Activated B cell treated with CpG ODN at 0.5 μM for 24 hours (primary cell): ENCODE measurements at places on chromosomes 1 and 21. TPM values are rescaled to one million over a fixed set of nuclear protein-coding genes. Genes with fewer than 3 reads are reported as not detected.

The CACHD1 gene
- total RNA-seq, result 0.12 and 0.22 TPM in 2 replicates

The NEXN gene
- 0.46 and 0.73 TPM in 2 replicates for total RNA-seq

The OLFML2B gene
- not detected in 2 replicates for total RNA-seq

The LCE2C gene
- not detected in 2 replicates for total RNA-seq

GRCh38 chr1:203692565-203693470 lies 66.2 kb downstream of the ATP2B4 start:
- H3K27me3 ChIP-seq, result no peaks in the 10 kb centered on the region
- H3K36me3 ChIP-seq, result no peaks in the 10 kb centered on the region
- H3K4me3 ChIP-seq, result no peak overlapping the region
- no peak overlapping the region for H3K27ac ChIP-seq
- no peaks in the 10 kb centered on the region for H3K4me1 ChIP-seq
- no peak for DNase-seq

DNA sequence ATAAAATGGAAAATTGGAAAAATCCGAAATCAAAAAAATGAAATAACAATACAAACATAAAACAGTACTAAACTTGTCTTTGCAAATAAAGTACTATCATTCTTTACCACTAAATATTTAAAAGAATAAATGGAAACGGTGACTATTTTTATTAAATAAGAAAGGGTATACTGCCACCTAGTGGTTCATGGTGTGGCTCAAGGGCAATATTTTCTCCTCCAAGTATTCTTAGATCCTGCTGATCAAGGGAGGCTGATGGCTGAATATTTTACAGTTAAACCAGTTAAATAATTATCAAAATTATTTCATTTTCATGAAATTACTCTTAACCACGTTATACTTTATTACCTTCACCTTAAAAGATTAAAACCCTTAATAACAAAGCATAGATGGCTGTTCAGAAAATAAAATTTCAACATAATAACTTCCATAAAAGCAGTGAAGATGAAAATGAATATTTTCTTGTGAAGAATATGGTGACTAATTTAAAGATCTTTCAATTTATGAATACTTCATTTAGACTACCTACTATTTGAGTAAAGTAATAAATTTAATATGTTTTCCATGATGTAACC lies 1793.9 kb downstream of the NCAM2 start:
- H3K4me1 ChIP-seq, result no peaks in the 10 kb centered on the region
- H3K27ac ChIP-seq, result no peak overlapping the region
- H3K36me3 ChIP-seq, result no peaks in the 10 kb centered on the region
- H3K27me3 ChIP-seq, result no peaks in the 10 kb centered on the region
- H3K4me3 ChIP-seq, result no peak overlapping the region

The KLHDC9 gene
- 2.9 and 3.6 TPM in 2 replicates for total RNA-seq

DNA sequence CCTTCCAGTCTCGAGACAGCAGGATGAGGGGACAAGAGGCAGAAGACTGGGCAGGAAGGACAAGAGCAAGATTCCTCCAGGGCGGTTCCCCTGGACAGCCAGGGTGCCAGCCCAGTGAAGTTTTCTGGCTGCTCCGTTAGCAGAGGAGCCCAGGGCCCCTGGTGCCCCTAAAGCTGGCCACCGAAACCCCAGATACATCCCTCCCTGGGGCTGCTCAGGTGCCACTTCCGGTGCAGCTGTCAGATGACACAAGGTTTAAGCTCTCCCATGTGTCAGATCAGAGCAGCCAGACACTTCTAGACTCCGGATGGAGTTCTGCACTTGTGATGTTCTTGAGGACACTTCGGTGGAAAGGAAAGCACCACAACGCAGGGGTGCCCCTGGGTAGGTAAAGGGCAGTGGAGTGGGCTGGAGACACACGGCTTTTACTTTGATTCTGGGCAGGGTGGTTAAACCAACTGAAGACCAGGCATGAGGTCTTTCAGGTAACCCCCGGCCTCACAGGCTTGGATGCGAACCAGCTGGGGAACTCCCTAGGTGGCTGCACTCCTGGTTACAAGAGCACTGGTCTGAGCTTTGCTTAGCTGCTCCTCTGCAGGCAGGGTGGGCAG lies 85.7 kb downstream of the ITPKB start:
- no peak overlapping the region for H3K27ac ChIP-seq
- peak; percentile 37 for DNase-seq
- H3K36me3 ChIP-seq, result peaks cover 40% of the 10 kb centered on the region
- no peaks in the 10 kb centered on the region for H3K27me3 ChIP-seq
- peaks cover 23% of the 10 kb centered on the region for H3K4me1 ChIP-seq

- H3K27me3 ChIP-seq, result no peaks in the 10 kb centered on the region
- peak; percentile 57 for DNase-seq
- H3K4me1 ChIP-seq, result peaks cover 84% of the 10 kb centered on the region
- H3K36me3 ChIP-seq, result no peaks in the 10 kb centered on the region
- peak overlapping the region; percentile 69 for H3K4me3 ChIP-seq
- peak overlapping the region; percentile 81 for H3K27ac ChIP-seq
Measured at GRCh38 chr1:3676581-3677470, 24.5 kb downstream of the TP73 start.

DNA sequence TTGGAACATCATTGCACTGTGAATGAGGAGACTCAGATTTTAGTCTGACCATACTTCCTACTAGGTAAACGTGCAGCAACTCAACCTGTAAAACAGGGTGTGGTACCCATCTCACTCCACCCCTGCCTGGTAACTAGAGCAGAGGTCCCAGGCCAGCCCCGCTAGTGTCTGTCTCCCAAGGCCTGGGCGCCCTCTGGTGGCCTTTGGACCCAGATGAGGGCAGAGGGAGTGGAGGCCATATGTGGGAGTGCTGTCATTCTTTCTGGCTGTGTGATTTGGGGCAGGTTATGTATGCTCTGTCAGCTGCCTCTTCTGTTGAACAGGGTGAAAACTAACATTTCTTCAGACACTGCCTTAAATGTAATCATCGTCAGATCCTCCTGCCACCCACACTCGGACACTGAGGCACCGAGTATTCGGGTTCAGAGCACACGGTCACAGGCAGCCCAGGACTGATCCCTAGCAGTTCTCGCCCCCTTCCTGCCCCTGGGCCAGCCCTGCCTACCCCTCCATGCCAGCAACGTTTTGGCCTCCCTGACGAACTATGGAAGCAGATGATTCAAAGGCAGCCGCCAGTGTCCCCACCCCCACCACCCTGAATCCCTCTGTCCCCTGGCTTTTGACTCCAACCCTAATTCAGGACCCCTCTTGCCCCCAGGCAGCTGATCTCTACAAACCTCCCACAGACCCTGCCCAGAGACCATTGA lies 76.0 kb downstream of the CD247 start:
- peaks cover 35% of the 10 kb centered on the region for H3K4me1 ChIP-seq
- H3K27ac ChIP-seq, result no peak overlapping the region
- H3K36me3 ChIP-seq, result no peaks in the 10 kb centered on the region
- no peak overlapping the region for H3K4me3 ChIP-seq

- peaks cover 12% of the 10 kb centered on the region for H3K36me3 ChIP-seq
- peaks cover 7% of the 10 kb centered on the region for H3K4me1 ChIP-seq
- H3K27me3 ChIP-seq, result no peaks in the 10 kb centered on the region
- H3K4me3 ChIP-seq, result no peak overlapping the region
Measured at GRCh38 chr1:35334485-35334884, 66.0 kb downstream of the ZMYM4 start.

DNA sequence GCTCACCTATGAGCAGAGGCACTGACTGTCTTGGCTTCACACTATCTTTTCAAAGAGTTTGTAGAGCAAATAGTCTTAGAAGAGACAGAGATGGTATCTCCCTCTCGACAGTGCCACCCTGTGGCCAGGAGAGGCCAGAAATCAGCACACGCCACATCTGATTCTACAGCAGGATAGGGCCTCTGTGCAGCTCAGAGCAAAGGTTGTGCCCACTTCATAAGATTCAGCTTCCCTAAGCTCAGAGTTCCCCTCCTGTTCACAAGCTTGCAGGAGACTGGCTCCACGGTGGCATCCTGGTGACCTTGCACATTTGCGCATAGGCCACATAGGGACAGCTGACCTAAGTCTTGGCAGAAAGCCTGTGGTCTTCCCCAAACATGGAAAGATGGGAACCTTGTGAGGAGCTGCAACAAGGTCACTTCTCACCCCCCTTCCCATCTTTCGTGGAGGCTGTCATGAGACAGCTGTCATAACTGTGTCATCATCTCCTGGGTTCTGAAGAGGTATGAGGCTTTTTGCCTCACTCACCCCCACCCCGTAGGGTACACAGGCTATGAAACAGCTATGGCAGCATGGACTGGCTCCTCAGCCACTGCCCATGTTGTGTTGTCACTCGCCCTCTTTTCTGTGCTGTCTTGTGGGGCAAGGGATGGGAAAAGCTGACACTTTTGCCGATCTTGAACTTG lies 3.0 kb downstream of the ITLN2 start:
- H3K4me1 ChIP-seq, result peaks cover 7% of the 10 kb centered on the region
- H3K27me3 ChIP-seq, result no peaks in the 10 kb centered on the region
- no peak overlapping the region for H3K27ac ChIP-seq
- H3K4me3 ChIP-seq, result no peak overlapping the region
- no peaks in the 10 kb centered on the region for H3K36me3 ChIP-seq

GRCh38 chr1:93585059-93585966 lies 96.3 kb downstream of the BCAR3 start:
- no peak overlapping the region for H3K27ac ChIP-seq
- no peak overlapping the region for H3K4me3 ChIP-seq
- DNase-seq, result no peak
- H3K4me1 ChIP-seq, result peaks cover 4% of the 10 kb centered on the region

DNA sequence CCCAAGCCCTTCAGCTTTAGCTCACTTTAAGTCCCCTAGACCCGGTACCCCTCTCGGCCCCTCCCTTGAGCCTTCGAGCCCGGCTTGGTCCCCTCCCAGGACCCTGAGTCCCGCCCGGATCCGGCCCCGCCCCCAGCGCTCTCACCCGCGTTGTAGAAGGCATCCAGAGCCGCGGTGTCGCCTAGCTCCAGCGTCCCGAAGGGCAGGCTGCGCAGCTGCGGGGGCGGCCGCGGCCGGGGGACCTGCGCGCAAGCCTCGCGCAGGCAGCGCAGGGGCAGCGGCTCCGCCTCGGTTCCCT lies 699 bp downstream of the MAP3K6 start:
- peak overlapping the region; percentile 91 for H3K4me3 ChIP-seq
- H3K4me1 ChIP-seq, result peaks cover 56% of the 10 kb centered on the region
- peak; percentile 59 for DNase-seq
- H3K27ac ChIP-seq, result peak overlapping the region; percentile 68
- no peaks in the 10 kb centered on the region for H3K27me3 ChIP-seq

The RHD gene
- total RNA-seq, result not detected in 2 replicates

The OXCT2 gene
- total RNA-seq, result 1.2 TPM in 2 replicates

DNA sequence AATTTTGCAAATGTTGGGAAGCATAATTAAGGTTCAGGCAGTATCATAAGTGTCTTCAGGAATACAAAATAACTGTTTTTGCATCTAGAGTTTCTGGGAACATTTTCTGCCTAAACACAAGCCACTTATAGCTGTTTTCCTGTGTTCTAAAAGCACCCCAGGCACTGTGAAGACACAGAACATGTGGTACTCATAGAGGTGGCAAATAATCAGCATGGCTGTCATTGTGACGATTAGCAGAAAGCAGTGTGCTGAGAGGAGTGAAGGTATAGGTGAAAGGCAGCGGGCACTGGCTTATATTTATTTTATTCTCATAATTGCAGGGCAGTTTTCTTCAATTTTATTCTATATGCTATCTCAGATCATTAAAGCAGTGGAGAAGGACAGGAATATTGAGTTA lies 119.6 kb downstream of the LRRC53 start:
- no peaks in the 10 kb centered on the region for H3K36me3 ChIP-seq
- no peak overlapping the region for H3K4me3 ChIP-seq
- DNase-seq, result no peak
- no peak overlapping the region for H3K27ac ChIP-seq

DNA sequence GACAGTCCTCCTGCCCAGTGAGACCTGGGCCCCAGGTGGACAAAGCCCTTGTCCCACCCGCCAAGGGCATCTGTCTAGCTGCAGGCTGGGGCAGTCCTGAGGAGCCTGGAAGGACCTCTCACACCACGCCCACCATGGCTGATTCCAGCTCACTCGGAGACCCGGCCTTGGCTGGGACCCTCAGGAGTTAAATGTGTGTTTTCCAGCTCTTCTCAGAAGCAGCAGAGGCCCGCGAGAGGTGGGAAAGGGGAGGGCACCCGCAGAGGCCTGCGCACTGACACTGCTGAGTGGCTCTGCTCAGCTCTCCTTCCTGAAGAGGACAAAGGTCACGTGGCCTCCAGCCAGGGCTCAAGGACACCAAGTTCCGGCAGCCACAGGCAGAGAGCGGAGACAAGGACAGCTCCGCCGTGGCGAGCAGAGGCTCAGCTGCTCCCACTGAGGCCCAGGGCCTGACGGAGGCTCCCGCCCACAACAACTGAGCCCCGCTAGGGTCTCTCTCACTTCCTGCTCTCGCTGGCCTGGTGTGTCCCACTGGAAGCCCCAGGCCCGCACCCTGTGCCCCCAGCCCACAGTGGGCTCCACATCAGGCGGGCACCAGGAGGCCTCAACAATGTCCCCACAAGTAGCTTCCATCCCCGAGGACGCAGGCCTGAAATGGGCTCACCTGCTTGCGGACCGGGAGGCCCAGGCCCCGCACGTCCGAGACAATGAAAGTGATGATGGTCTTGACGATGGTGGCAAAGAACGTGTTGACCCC lies 16.9 kb downstream of the SLC19A1 start:
- no peak for DNase-seq
- H3K4me1 ChIP-seq, result peaks cover 4% of the 10 kb centered on the region
- no peaks in the 10 kb centered on the region for H3K27me3 ChIP-seq
- H3K4me3 ChIP-seq, result no peak overlapping the region
- H3K36me3 ChIP-seq, result peaks cover 42% of the 10 kb centered on the region

DNA sequence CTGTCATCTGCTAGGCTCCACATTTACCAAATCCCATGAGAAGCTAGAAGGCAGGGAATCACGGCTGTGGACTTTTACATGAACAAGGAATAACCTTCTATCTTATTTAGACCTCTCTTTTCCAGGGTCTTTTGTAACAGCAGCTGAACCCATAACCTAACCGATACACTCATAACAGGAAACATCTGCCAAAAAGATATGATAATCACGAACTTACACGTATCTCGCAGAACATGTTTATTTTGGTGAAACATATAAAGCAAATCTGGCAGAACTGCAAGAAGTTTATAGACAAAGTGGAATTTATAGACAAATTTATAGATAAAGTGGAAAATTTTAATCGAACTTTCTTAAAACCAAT lies 20.4 kb downstream of the TINAGL1 start:
- H3K27me3 ChIP-seq, result peaks cover 5% of the 10 kb centered on the region
- H3K4me3 ChIP-seq, result no peak overlapping the region
- peaks cover 18% of the 10 kb centered on the region for H3K4me1 ChIP-seq
- no peak for DNase-seq
- H3K27ac ChIP-seq, result peak overlapping the region; percentile 13
- no peaks in the 10 kb centered on the region for H3K36me3 ChIP-seq

- no peak overlapping the region for H3K27ac ChIP-seq
- no peak for DNase-seq
- no peaks in the 10 kb centered on the region for H3K36me3 ChIP-seq
- H3K4me1 ChIP-seq, result peaks cover 20% of the 10 kb centered on the region
- peaks cover 6% of the 10 kb centered on the region for H3K27me3 ChIP-seq
Measured at GRCh38 chr1:31505911-31506497, 70.3 kb upstream of the TINAGL1 start.
